ENCODE measurements at places on chromosomes 3 and 15.

DNA sequence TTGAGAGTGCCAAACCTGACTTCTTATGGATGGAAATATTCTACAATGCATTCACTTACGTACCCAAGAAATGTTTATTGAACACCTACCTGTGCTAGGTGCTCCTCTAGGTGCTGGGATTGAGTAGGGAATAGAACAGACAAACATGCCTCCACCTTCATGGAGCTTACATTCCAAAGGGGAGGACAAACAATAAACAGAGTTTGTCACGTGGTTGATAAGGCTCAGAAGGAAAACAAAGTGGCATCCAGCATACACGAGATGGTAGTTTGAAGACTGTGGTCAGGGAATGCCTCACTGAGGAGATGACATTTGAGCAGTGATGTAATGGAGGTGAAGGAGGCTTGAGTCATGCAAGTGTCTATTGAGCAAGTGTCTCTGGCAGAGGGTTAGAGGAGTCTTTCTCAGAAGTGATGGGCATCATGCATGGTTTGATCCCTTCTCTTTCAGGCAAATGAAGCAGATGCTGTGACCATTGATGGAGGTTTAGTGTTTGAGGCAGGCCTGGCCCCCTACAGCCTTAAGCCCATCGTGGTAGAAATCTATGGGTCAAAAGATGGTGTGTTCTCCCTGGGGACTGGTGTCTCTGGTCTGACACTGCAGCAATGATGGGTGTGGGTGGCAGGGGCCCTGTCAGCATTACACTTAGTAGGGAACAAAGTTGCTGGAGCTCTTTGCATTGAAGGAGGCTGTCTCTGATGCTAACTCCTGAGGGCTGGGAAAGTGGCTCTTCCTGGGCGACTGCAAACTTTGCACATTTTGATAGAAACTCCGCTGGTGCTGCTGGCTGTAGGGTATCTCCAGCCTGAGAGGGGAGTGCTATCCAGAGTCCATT lies 29.7 kb upstream of the TOPBP1 start:
- no peak for DNase-seq

DNA sequence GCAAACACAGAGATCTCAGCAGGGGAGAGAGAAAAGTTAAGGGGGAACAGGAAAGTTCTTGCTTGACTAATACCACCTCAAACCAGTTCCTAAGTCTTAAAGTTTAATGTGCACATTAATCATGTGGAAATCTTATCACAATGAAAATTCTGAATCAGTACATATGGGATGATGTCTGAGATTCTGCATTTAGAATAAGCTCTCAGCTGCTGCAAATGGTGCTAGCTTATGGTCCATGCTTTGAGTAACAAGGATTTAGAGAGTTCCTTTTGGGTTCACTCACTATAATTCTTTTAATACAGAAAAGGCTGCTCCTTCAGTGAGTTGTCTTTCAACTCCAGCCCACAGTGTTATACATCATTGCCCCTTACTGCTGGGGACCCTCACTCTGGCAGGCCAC lies 99.5 kb upstream of the THRB start:
- no peak for DNase-seq

DNA sequence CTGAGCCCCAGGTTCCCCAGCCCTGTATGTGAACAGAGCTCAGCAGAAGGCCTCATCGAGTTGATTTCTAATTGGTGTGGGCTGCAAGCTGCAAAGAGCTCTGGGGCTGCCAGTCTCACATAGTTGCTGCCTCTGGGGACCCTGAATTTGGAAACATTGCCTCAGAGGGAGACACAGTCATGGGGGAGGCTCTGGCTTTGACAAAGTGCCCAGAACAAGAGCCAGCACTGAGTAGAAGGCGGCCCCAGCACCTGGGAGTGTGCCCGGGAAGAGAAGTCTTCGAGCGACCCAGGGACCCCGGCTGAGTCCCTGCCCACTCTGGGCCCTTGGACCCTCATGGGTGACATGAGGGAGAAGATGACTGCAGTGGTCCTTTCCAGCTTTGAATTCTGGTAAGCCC lies 7.3 kb downstream of the NTRK3 start:
- DNase-seq, result no peak

DNA sequence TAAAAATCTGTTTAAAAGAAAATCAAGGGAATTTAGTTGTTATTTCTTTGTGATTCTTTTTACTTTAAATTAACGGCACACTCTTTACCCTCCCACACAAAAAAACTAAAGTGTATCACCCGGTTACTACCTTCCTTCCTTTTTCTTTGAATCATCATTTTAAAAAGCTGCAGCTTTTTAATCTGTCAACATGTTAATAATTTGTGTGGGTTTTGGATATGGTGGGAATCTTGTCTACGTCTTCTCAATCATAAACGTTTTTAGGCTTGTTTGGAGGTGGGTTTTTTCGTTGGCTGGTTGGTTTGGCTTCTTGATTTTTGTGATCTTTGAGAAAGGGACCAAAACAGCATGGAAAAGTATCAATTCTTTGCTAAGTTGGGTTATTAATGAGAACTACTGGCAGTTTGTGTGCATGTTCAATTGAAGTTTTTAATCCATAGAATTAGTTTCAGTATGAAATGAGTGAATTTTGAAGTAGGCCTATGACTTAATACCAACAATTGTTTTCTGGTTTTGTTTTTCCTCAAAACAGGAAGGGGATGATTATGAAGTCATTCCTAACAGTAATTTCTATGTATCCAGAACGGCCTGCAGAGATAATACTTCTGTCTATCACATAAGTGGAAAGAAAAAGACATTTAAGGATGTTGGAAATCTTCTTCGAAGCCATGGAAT lies 4.5 kb downstream of the SMC4 start:
- no peak for DNase-seq

GRCh38 chr15:81023483-81024264 lies 23.0 kb downstream of the TLNRD1 start:
- DNase-seq, result no peak

DNA sequence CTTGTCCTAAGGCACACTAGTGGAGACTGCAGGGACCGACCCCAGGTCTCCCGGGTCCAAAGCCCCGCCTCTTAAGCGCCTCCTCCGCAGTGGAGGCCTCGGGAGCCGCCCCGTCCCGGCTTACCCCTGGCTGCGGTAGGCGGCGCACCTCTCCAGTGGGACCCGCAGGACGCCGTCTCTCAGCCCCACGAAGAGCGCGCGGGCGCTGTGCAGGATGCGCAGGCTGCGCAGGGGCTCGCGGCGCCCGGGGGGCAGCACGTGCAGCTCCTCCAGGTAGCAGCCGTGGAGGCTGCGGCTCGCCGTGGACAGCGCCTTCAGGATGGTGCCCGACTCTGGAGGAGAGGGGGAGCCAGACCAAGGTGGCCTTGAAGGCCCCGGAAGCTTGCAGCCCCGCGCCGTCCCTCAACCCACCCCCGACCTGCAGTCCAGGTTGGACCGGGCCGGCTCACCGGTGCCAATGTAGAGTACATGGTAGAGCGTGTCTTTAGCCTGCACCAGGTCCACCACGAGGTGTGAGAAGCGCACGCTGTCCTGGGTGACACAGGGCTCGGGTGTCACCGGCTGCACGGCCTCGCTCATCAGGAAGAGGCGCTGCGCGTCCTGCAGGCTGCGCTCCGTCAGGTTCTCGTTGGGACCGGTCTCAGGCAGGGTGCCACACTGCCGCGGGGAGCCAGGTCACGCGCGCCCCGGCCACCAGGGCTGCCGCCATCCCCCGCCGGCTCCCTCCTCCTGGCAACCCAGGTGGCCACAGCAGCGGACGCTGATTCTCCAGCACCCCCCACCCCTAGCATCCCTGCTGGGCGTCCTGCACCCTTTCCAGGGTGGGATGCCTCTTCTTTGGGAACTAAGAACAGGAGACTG lies 105.5 kb downstream of the SEMA5B start:
- DNase-seq, result peak; percentile 53

- no peak for DNase-seq
Measured at GRCh38 chr15:67144609-67145311, 79.4 kb downstream of the SMAD3 start.

DNA sequence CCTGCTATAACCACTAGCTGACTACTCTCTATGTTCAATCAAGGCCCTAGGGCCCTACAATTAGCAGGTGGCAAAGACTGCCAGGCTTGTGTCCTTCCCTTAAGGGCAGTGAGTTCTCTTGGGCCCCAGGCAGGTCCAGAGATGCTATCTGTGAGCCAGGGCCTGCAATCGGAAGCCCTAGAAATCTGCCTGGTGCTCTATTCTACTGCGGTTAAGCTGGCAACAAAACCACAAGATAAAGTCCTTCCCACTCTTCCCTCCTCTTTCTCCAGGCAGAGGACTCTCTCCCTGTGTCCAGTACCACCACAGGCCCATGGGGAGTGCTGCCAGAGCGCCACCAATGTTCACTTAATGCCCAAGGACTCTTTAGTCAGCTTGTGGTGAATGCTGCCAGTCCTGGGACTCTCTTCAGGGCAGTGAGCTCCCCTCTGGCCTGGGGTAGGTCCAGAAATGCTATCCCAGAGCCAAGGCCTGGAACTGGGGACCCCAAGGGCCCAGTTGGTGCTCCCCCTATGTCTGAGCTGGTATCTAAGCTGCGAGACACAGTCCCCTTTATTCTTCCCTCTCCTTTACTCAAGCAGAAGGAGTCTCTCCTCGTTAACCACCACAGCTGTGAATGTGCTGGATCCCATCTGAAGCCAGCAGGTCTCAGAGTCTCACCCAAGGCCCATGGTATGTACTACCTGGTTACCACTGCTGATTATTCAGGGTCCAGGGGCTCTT lies 34.7 kb downstream of the XXYLT1 start:
- DNase-seq, result no peak

DNA sequence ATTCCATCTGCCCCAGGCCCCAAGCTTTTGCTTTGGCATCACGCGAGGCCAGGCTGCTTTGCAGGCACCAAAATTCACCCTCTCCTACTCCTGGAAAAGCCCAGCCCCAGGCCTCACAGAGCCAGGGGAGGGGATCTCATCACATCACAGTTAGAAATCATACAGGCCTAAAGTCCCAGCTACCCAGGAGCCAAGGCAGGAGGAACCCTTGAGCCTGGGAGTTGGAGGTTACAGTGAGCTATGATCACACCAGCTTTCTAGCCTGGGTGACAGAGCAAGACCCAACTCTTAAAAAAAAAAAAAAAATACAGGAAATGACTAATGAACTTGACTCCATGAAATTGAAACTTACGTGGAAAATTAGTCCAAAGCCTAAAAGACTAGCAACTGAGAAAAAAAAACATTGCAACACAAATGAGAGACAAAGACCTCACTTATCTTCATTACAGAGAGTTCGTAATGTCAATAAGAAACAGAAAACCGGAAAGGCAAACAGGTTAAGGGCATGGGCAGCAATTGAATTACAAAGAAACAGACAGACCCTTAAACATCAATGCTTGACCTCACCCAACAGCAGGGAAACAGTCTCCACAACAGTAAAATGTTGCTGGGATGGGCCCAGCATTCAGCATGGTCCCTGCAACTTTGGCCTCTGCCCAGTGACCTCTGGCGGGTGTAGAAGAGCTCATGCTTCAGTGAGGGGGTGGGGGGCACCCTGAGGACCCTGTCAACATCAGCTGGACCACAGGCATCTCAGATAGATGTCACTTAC lies 151.5 kb downstream of the LRRK1 start:
- DNase-seq, result no peak

- no peak for DNase-seq
Measured at GRCh38 chr3:89783341-89783927, 676.0 kb downstream of the EPHA3 start.

DNA sequence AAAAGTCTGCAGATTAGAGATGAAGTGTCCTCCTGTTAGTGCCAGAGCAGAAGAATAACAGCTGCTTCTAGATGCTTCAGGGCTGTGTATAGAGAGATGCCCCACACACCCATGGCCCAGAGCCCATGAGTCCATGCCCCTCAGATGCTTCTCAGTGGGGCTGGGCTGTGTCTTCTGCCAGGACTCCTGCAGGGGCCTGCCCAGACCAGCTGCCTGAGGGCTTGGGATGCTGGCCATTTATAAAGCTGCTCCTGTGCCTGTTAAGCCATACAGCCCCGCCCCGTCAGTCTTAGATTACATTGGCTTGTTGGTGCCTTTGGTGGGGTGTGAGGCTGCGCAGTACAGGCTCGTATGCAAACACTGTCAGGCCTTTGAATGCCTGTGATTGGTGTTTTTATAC lies 318.0 kb upstream of the CTDSPL start:
- no peak for DNase-seq

GRCh38 chr15:98123834-98124233 lies 163.3 kb downstream of the ARRDC4 start:
- DNase-seq, result no peak

- no peak for DNase-seq
Measured at GRCh38 chr3:125129512-125129997, 73.8 kb upstream of the HEG1 start.

DNA sequence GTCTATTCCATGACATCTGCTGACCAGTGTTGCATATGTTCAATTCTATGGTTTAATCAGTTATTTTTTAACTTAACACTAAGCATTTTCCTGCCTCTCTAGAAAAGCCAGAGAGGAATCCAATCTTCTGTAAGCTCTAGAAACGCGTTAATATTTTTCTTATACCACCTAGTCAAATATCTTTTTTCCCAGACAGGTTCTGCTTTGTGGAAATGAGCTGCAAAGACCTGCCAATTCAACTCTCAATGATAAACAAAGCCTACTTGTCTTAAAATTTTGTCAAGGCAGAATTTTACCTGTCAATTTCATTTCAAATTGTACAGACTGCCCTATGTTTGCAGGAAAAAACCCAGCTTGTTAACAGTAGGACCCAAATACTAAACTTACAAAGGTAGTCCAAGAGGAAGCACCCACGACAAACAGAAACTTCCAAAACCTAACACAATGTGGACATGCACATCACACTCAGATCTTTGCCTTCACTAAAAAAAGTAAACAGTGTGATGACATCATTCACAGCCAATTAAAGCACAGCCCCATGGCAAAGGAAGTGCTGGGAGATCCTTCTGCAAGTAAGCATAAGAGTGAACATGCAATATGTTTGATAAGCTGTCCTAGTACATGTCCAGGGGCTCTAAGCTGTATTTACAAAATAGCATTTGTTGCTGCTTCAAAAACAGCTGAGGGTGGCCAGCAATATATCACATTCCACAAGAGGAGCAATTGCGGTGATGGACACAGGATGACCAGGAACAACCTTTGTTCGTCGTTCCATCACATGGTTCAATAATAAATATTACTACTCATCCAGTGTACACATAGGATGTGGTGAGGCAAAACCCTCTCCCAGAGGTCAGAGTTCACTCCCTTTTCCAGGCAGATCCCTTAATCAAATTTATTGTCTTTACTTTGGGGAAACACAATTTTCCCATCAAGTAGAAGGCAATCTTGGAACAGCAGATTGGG lies 139.4 kb upstream of the TSC22D2 start:
- DNase-seq, result no peak

GRCh38 chr3:56629451-56629850 lies 53.6 kb downstream of the TASOR start:
- no peak for DNase-seq

DNA sequence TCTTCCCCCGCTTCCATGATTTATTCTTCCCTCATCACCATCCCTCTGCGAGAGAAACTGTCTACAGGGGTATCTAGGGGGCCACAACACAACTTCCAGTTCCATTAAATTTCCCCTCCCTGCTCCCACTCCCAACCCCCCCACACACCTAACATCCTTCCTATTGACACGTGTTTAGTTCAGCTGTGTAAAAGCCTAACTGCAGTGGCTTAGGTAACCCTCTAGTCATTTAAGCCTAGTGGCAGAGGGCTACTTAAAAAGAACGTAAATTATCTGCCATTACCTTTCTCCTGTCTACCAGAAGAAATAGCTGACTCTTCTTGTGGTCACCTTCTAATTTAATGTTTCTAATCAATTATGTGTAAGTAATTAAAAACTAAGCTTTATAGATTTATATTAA lies 56.3 kb downstream of the ZNF148 start:
- no peak for DNase-seq

GRCh38 chr3:125125821-125126245 lies 70.0 kb upstream of the HEG1 start:
- no peak for DNase-seq
